A549 treated with GW870086 at 1 μM for 4 hours (cell line): ENCODE measurements at places on chromosomes 7 and 10. TPM values are rescaled to one million over a fixed set of nuclear protein-coding genes. Genes with fewer than 3 reads are reported as not detected.

Gene CFAP46
- 1.4 to 1.8 TPM (median 1.5 TPM) in 5 replicates for total RNA-seq

Gene SMKR1
- 7.9 to 10.8 TPM (median 10.1 TPM) in 5 replicates for total RNA-seq

Gene INMT
- total RNA-seq: not detected in 5 replicates

Gene IRF5
- total RNA-seq: 12.5 to 15.9 TPM (median 14.1 TPM) in 5 replicates

Gene GIMAP1
- not detected in 5 replicates for total RNA-seq

Gene HOXA2
- total RNA-seq: 0.80 to 0.97 TPM (median 0.86 TPM) in 5 replicates

Gene CHRM2
- total RNA-seq: not detected in 5 replicates

Gene PRRT4
- 0.29 to 0.50 TPM (median 0.41 TPM) in 5 replicates for total RNA-seq

Gene CREB5
- 3.2 to 5.5 TPM (median 4.9 TPM) in 5 replicates for total RNA-seq

Gene GRM3
- not detected in 5 replicates for total RNA-seq

Gene TECPR1
- total RNA-seq: 5.3 to 10.3 TPM (median 6.5 TPM) in 5 replicates

Gene MMD2
- total RNA-seq: not detected in 5 replicates

Gene BAIAP2L1
- total RNA-seq: 45.7 to 57.5 TPM (median 53.0 TPM) in 5 replicates

Gene CREB3L2
- 25.1 to 36.5 TPM (median 33.4 TPM) in 5 replicates for total RNA-seq

Gene ACSM6
- total RNA-seq: not detected in 5 replicates

Gene PSD
- 0.39 to 0.80 TPM (median 0.50 TPM) in 5 replicates for total RNA-seq

Gene CCAR1
- 54.7 to 63.7 TPM (median 61.3 TPM) in 5 replicates for total RNA-seq

Gene PPP1R17
- total RNA-seq: not detected in 5 replicates

Gene OR2A5
- total RNA-seq: not detected in 5 replicates

Gene SLC25A40
- total RNA-seq: 4.5 to 7.8 TPM (median 6.6 TPM) in 5 replicates

Gene CYP3A7
- not detected in 5 replicates for total RNA-seq

Gene ANKRD30A
- total RNA-seq: 0.31 to 1.2 TPM (median 0.57 TPM) in 5 replicates

Gene GHRHR
- total RNA-seq: not detected in 5 replicates

Gene OR2F2
- total RNA-seq: not detected in 5 replicates

Gene GFRA1
- total RNA-seq: 7.7 to 12.4 TPM (median 10.0 TPM) in 5 replicates

Gene HTR7
- total RNA-seq: 0.09 to 0.15 TPM (median 0.13 TPM) in 4 of 5 replicates, not detected in the other

Gene C7orf33
- total RNA-seq: not detected in 5 replicates

Gene H2BK1
- not detected in 5 replicates for total RNA-seq

Gene UNC5B
- total RNA-seq: 1.8 to 2.0 TPM (median 1.9 TPM) in 5 replicates

Gene IFRD1
- total RNA-seq: 25.6 to 33.5 TPM (median 31.7 TPM) in 5 replicates

Gene PRTFDC1
- 16.5 to 18.4 TPM (median 17.0 TPM) in 5 replicates for total RNA-seq

Gene ZNF365
- 0.82 to 1.5 TPM (median 1.2 TPM) in 5 replicates for total RNA-seq

Gene GCK
- total RNA-seq: not detected in 5 replicates

Gene COL1A2
- not detected in 5 replicates for total RNA-seq

Gene ITPRID1
- total RNA-seq: not detected in 5 replicates

Gene RET
- total RNA-seq: 0.49 to 1.1 TPM (median 0.83 TPM) in 5 replicates

Gene PON3
- 30.6 to 38.5 TPM (median 36.6 TPM) in 5 replicates for total RNA-seq

Gene PRF1
- total RNA-seq: 0.09 to 0.25 TPM in 2 of 5 replicates, not detected in the others

Gene STEAP1B
- 0.22 to 0.23 TPM (median 0.23 TPM) in 3 of 5 replicates, not detected in the others for total RNA-seq

Gene OR2A12
- total RNA-seq: not detected in 5 replicates

Gene SEMA4G
- total RNA-seq: 7.5 to 9.3 TPM (median 8.7 TPM) in 5 replicates

Gene MKI67
- 50.5 to 71.5 TPM (median 60.1 TPM) in 5 replicates for total RNA-seq
